ENCODE measurements at places on chromosomes 12 and 14.

GRCh38 chr12:29739279-29739991 lies 44.3 kb downstream of the TMTC1 start:
- DNase-seq = no peak

DNA sequence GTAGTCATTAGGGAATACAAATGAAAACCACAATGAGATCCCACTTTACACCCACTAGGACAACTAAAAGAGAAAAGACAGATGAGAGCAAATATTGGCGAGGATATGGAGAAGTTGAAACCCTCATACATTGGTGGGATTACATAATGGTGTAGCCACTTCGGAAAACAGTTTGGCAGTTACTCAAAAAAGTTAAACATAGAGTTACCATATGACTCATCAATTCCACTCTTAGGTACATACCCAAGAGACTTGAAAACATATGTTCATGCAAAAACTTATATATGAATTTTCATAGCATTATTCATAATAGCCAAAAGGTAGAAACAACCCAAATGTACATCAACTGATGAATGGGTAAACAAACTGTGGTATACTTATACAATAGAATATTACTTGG lies 27.1 kb downstream of the ALDH1L2 start:
- DNase-seq = no peak

DNA sequence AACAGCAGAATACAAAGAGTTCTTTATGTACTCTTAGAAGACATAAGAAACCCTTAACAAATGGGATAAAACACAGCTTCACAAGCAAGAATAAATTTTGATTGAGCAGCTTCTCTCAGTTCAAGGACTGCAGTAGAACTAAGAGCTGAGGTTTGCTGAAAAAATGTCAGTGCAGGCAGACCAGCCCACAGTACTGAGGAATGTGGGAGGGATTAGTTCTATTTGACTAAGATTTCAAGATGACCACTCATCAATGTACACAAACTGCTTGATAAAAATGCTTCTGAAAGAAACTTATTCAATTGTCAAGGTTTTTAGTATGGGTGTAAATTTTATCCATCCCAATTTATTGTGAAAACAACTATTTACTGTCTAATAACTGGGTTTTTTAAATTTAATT lies 138.4 kb downstream of the SEC23A start:
- peak; percentile 35 for DNase-seq

DNA sequence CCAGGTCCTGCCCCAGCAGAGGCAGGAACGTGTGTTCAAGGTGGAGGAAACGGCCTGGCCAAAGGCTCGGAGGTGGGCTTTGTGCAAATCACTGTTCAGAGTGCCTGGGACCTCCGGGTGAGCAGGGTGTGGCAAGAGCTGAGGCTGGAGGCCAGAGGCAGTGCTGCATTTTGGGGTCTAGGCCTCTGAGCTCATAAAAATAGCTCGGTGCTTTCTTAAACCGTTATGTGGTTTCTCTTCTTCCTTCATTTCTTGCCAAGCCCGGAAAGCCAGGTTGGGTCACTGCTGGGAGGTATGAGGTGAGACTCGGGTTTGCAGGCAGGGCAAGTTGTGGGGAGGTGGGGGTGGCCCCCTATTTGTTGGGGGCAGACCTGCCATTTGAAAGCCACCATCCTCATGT lies 178.8 kb upstream of the MYL2 start:
- no peak for DNase-seq

- DNase-seq = no peak
Observed at GRCh38 chr12:45981075-45981837, 9.1 kb downstream of the SCAF11 start.

DNA sequence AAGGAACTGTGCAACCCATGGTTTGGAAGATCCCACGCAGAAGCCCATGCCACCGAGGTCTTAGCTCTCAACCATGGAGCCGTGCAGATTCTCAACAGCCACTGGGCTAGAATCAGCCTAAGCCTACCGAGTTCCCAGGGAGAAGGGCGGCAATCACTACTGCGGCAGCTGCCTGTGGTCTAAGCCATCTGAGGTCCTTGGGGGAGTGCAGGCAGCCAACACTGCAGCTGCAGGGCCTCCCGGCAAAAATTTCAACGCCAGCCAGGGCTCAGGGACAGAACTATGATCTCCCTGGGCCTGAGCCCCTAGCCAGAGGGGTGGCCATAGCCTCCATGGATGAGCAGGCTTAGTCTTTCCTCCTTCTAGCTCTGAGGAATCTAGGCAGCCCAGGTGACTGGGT lies 156.8 kb upstream of the CLEC14A start:
- DNase-seq = no peak
